ENCODE measurements at places on chromosomes 5 and 9.

DNA sequence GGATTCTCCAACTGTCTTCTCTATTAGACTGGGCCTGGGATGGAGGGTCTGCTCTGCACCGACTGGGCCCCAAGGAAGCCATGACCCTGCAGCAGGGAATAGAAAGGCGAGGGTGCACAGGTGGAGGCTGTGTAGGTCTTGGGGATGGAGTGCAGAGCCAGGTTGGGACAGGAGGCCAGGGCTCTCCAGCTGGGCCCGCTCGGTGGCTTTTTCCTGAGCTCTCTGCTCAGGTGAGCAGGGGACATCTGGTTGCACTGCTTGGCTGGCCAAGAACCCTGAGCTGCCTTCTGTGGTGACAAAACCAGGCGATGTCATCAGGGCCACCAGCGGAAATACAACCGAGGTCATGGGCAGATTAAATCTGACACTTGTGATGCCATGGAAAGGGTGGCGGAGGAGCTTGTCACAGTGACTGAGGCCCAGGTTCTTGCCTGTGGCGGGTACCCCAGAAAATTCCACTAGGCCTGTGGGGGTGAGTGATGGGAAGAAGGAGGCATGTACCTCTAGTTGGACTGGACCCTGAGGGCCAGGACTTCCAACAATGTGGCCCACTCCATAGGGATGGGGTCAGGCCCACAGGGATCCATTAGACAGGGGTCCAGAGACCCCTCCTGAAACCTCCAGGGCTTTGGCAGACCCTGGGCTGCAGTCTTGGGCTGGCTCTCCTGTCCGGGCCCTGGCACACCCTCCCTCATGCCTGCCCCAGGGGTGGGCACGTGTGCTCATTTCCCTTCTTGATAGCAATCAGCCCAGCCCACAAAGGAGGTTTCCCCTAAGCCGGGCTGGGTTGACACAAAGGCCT is 4.4 kb upstream of the IL3 start:
- peak; percentile 55 for DNase-seq

- no peak for DNase-seq
Observed at GRCh38 chr9:93951655-93952118, 3.5 kb downstream of the BARX1 start.

- no peak for DNase-seq
Observed at GRCh38 chr5:44246986-44247385, 142.2 kb downstream of the FGF10 start.

GRCh38 chr9:99057665-99058625 is 47.0 kb upstream of the TGFBR1 start:
- DNase-seq: peak; percentile 66

DNA sequence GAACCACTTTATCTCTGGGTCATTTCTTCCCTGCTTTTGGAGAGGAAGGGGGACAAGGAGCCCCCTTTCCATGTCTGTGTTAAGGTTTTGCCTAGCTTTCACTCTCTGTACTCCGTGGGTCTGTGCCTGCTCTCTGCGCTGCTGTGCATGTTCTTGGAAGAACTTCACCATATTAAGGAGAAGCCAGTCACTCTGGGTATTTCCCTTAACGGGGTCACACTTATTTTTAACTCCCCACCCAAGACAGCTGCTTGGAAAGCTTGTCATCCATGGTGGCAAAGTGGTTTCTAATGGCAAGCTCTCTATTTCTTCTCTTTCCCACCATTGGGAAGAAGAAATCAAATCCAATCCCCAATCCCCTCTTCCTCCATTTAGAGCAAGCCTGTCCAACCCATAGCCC is 44.8 kb upstream of the HMHB1 start:
- DNase-seq: no peak

GRCh38 chr9:36207546-36208012 is 16.9 kb downstream of the CLTA start:
- DNase-seq: no peak

DNA sequence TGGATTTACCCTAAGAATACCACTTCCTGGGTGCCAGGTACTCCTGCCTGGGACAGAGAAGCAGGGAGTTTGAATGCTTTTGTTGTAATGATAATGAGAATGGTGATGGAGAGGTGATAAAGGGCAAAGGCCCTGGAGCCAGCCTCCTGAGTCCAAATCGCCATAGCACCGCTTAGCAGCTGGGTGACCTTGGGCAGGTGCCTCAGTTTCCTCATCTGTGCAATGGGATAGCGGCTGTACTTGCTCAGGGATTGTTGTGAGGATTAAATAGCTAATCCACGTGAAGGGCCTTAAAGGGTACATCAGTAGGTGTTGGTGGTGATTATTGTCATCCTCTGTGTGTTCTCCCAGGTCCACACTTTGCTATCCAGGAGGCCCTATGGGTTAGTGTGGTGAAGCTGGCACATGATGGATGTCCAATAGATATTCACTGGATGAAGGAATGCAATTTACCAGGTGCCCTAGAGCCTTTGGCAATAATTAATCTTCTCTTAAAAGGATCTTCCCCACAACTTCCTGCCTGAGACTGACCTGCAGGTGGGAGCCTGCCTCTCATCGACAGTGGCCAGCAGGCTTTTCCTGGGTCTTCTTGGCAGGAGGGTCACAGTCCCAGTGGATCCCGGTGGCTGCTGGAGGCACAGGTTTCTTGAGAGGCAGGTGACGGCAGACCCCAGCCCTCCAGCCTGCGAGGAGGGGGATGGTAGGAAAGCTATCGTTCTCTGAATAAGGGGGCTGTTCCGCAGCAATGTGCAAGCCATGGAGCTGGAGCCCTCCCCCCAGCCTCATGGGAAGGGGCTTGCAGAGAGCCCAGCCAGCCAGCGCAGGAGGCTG is 160.2 kb downstream of the MACROH2A1 start:
- DNase-seq: no peak

DNA sequence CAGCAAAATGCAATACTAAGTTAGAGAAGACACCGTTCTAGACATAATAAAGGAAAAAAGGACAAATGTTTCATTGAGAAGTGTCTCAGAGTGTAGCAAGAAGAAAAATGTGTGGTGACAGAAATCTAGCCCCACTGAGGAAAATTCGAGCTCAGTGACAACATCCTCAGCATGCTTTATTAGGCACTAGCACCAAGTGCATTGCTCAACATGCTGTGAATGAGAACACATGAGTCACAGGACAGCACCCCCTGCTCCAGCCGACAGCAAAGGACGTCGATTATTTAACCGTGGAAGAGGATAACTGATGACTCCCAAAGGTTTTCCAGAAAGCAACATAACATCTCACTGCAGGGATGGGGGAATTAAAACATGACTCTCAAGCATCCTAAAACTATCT is 182.7 kb downstream of the GNAQ start:
- no peak for DNase-seq

GRCh38 chr5:96470785-96471184 is 37.7 kb upstream of the PCSK1 start:
- no peak for DNase-seq

DNA sequence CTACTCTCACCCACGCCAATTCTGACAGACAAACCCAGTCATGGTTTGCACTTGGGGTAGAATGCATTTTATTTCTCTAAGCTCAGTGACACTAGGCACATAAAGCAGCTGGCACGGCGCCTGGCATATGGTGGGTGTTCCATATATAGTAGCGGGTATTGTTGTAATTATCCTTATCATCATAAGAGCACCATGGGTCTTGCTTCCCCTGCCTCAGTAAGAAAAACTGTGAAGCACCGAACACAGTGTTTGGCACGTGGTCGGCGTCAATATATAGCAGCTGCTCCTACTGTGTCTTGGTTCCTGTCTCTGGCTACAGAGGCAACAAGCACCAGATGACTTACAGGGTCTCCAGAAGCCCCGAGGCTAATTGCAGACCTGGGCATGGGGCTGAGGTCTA is 194.1 kb upstream of the PANK3 start:
- DNase-seq: no peak

DNA sequence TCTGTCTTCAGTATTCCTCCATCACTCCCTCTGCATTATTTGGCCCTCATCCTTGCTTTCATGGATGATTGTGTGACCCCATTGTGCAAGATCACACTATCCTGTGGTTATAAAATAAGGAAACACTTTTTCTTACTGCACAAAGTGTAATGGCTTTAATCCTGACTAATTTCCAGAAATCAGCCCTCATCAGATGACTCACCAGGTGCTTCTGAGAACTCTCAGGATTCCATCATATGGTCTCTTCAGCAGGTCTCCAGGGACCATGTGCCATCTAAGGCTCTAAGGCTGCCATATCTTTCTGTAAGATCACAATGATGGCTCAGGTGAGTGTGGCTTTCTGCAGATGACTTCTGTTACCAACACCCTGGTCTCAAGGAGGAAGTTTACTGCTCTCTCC is 27.3 kb upstream of the FER start:
- no peak for DNase-seq

DNA sequence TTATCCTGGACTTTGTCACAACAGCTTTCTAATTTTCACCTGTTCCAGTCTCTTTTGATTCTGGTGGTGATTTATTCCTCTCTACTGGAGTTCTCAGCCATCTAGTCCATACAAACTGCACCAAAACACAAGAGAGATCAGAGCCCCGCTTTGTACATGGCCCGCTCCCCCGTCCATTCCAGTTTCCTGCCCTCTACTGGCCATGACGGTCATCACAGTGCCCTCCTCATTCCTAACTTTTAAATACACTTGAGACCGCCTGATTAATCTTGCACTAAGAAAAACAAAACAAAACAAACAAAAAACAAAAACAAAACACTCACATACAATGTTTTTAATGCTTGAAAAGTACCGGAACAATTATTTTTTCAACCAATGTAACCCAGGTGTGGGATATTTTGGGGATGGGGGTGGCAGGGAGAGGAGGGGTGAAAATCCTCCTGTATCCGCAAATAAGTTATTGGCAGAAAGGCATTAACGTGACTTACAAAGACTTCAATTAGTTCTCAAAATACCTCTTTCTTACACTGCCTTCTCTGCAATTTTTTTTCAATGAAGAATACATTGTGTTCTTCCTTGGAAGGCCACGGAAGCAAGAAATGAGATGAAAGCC is 84.8 kb upstream of the PAM start:
- no peak for DNase-seq

DNA sequence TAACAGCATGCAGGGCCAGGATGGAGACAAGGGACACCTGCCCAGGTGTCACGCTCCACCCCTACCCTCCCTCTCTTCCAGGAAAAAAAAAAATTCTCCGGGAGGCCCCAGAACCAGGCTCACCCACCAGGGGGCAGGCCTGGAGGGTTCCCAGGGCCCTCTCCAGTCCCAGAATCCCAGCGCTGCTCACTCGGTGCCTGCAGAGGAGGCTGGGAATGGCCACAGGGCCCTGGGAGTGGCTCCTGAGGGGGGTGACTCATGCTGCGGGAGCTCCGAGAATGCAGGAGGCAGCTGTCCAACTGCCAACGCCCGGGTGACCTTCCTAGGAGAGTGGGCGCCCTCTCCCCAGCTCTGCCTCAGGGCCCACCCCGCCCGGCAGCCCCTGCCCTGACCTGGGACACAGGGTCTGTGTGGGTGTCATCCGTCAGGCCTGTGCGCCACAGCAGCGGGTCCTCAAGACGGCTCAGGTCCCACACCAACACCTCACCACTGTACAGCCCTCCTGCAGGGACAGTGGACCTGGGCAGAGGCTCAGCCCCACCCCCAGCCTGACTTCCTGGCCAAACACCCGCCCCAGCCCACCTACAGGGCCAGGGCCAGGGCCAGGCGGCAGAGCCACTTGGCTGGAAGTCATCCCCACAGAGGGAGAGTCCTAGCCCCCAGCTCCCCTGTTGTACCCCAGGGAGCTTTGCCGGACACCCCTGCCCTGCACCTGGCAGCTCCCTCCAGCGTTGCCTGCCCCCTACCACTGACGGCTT is 21.2 kb downstream of the DYNC2I2 start:
- no peak for DNase-seq

GRCh38 chr9:18343784-18344183 is 130.2 kb upstream of the ADAMTSL1 start:
- DNase-seq: no peak

DNA sequence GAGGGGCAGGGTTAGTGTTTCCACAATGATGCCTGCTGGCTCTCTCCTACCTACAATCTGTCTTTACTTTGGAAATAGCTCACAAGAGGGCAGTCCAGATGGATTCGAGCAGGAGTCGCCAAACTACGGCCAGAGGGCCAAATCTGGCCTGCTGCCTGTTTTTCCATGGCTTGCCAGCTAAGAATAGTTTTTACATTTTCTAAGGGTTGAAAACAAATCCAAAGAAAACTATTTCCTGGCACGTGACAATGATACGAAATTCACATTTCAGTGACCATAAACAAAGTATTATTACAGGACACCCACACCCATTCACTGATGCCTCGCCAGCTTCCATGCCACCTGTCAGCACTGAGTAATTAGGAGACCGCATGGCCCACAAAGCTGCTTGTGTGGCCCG is 162.9 kb upstream of the WWC1 start:
- DNase-seq: no peak

DNA sequence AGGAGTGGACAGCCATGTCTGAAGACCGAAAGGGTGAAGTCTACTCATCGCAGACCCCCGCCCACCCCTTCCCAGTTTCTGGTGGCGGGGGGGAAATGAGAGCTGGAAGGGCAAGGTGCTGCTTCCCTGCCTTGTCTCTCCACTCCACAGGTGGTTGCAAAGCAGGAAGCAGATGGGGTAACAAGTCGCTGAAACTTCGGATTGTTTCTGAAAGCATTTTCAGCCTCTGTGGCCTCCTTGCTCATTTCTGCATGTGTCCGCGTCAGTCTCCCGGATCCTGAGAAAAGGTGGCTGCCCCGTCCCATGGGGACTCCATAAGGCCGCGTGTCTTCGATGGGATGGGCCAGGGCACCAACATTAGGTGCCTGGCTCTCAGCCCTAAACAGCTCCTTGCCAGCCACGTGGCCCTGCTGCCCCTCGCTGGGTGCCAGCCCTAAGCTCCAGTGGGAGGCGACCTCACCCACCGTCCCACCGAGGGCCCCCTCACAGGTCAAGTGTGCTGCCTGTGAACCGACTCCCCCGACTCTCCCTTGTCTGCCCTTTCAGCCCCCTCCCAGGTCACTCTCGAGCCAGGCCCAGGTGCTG is 971 bp downstream of the PHYKPL start:
- DNase-seq: no peak

DNA sequence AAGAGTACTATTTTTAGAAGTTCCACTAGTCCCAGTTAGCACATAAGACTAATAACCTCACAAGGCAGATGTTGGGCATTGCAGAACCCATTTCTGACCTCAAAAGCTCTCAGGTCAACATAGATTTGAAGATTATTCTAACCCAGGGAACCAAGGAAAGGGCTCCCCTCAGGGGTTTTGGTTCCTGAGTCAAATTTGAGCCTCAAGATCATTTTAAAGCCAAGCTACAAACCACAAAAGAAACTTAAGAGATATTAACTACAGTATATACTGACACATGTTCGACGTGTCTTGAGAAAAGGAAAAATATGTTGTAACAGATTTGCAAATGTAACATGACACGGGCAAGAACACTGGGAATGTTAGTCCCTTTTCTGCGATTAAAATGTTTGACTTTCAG is 88.6 kb downstream of the GNAQ start:
- no peak for DNase-seq

DNA sequence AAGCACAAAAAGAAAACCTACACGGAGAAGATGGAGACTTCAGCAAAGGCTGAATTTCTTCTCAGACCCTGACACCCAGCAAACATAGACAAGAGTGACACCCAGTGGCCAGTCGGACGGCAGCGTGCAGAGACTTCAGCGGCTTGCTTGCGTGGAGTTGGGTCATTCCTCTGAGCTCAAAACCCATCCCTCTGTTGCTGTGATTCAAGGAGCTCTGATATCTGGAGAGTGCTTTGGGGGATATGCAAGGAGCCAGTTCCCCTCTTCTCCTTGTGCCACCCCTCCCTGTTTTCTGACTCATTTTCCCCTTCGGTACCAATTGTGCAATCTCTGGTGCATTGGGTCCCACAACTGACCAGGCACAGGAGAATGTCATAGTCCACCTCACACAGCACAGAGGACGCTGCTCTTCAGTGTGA is 27.5 kb downstream of the SH3TC2 start:
- DNase-seq: peak; percentile 68

- peak; percentile 36 for DNase-seq
Observed at GRCh38 chr5:131795879-131796792, 681 bp downstream of the FNIP1 start.
